ENCODE measurements at places on chromosomes 1 and 21.

GRCh38 chr1:36236302-36236701 is 12.1 kb downstream of the THRAP3 start:
- no peak for DNase-seq

DNA sequence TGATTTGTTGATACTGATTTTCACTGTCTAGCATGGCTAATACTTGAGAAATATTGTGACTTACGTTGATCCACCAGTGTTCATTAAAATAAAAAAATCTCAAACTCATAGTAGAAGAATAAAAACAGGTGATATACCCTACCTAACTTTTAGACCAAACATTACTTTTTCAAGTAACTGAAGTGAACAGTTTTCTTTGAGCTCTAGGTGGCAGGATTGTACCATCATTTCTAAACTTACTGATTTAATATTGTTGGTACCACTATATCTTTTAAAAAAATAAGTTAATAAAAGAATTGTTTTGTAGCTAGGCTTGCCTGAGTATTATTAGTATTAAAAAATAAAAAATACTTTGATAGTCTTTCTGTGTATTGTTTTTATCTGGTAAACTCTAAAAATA is 21.5 kb downstream of the CDC73 start:
- no peak for DNase-seq

GRCh38 chr1:1628754-1629429 is 3.1 kb upstream of the MMP23B start:
- DNase-seq: no peak

- DNase-seq: no peak
Measured at GRCh38 chr1:112849425-112850033, 106.5 kb downstream of the SLC16A1 start.

- DNase-seq: no peak
Measured at GRCh38 chr1:209675565-209676154, 448 bp downstream of the G0S2 start.

DNA sequence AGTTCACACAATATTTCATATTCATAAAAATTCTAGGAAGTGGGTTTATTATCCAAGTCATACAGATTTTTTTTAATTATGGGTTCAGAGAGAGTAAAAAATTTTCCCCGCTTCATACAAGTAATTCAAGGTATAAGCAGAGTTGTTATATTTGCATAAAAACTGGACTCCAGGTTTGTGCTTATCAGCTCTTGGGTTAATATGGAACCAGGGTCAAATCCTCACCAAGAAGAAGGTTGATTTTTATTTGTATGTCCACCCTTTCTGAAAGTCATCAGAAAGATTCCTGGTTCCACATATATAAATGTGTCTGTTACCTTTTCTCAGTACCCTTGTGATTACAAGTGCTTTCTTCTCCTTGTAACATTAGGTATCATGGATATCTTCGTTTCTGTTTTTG is 143.8 kb upstream of the PKN2 start:
- DNase-seq: no peak

Measured in activated CD4-positive, alpha-beta T cell treated with anti-CD3 and anti-CD28 coated beads for 24 hours (primary cell).